Activated CD4-positive, alpha-beta T cell treated with anti-CD3 and anti-CD28 coated beads, Interleukin-2, amount 50 U/mL, for 24 hours (primary cell): ENCODE measurements at places on chromosomes 7 and 10.

DNA sequence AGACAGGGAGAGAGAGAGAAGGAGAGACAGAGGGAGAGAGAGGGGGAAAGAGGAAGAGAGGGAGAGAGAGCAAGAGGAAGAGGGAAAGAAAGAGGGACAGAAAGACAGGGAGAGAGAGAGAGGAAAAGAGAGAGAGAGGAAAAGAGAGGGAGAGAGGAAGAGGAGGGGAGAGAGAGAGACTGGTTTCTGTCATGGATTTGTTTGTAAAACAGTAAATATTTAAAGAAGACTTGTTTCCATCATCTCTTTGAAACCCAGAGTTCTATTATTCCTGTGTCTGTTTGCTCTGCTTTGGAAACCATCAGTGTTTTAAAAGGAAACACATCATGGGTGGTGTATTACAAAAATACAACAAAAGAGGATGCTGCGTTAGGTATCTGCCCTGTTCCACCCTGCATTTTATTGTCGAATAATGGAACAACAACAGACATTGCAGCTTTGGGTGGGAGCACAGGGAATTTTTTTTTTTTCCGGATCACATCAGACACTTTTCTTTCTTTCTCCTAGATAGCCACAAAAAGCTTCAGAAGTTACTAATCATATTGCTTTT is 150.7 kb upstream of the RSU1 start:
- DNase-seq = no peak

DNA sequence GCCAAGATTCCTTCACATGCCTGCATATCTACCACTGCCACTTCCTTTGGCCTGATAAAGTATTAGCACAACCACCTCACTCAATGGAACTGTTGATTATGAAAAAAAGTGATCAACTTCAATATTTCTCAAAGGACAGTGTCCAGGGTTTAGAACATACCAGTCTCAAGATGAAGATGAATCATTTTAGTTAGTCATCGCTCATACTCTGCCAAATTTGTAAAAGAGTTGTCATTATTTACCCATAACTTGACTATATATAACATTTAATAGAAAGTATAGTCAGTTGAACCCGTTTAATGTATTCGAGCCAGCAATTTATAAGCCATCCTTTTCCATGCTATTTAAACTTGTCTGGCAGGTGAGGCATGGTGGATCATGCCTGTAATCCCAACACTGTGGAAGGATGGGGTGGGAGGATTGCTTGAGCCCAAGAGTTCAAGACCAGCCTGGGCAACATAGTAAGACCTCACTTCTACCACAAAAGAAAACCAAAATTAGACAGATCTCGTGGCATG is 33.2 kb downstream of the SPAM1 start:
- no peak for DNase-seq

- DNase-seq = no peak
These were observed 62.4 kb upstream of the MKRN1 start for GRCh38 chr7:140541513-140542227.

- no peak for DNase-seq
These were observed 206.6 kb downstream of the CXCL12 start for GRCh38 chr10:44178281-44178680.

DNA sequence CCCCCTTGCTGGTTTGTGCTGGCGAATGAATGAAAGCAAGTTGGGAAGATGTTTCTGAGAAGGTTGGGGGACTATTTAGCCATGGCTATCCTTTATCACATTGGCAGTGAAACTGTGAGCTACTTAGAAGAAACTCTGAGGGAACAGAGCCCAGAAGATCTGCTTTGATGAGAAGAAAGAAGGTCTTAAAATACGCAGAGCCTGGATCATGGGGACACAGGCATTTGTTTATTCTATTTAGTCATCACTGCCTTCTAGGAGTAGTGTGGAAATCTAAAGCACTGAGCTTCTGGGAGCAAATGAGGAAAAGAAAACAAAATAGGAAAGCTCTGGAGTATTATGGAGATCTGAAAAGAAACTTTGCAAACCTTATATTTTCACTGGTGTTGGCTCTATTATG is 28.5 kb downstream of the CPED1 start:
- no peak for DNase-seq

- DNase-seq = no peak
These were observed 687.3 kb downstream of the MAGI2 start for GRCh38 chr7:78765943-78766729.

- no peak for DNase-seq
These were observed 1097.6 kb upstream of the PHF14 start for GRCh38 chr7:9876053-9876452.

GRCh38 chr7:80298201-80298600 is 163.6 kb downstream of the GNAI1 start:
- DNase-seq = no peak

DNA sequence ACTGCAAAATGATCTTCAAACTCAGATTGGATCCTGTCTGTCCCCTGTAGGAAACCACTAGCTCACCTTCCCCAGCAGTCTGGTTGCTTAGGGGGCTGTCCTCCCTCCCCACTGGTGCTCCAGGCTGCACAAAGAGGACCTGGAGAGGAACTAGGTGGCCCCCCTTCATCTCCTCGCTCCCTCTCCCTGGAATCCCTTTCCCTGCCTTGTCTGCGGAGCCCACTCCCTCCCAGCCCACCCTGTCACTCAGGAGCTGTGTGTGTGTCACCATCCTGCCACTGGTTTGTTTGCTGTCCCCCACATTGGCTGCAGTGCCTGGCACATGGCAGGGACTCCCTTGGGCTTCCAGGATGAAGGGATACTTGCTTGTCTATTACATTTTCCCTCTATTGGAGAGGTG is 35.5 kb upstream of the ZMIZ2 start:
- no peak for DNase-seq

DNA sequence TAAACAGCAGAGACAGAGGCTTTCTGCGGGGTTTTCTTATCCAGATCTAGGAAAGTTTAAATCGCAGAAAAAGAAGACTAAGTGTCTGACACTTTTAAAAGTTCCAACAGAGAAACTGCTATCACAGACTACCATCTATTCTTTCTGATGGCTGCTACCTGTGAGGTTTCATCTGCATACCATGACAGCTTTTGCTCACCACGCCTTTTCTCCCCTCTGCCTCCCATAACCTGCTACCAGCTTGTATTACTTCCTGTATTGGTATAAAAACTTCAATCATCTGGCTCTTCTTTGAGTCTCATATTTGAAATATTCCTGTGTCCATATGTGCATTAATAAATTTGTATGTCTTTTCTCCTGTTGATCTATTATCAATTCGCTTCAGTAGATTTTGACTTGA is 34.1 kb upstream of the RTKN2 start:
- DNase-seq = no peak

GRCh38 chr10:114403541-114404161 is 651 bp downstream of the AFAP1L2 start:
- DNase-seq = no peak

GRCh38 chr7:51144178-51144577 is 172.4 kb downstream of the COBL start:
- no peak for DNase-seq

DNA sequence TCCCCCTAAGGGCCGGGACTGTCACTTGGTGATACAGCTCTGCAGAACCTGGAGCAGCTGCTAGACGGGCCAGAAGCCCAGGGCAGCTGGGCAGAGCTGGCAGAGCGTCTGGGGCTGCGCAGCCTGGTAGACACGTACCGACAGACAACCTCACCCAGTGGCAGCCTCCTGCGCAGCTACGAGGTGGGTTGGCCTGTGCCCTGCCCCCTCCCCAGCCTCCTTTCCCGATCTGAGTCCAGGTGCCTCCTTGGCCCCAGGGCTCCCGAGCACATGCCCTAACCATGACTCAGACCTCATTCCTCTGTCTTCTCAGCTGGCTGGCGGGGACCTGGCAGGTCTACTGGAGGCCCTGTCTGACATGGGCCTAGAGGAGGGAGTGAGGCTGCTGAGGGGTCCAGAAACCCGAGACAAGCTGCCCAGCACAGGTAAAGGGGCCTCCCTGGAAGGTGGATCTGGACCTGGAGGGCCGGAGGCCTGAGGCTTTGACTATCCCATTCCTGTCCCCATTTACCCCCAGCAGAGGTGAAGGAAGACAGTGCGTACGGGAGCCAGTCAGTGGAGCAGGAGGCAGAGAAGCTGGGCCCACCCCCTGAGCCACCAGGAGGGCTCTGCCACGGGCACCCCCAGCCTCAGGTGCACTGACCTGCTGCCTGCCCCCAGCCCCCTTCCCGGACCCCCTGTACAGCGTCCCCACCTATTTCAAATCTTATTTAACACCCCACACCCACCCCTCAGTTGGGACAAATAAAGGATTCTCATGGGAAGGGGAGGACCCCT is 6.4 kb downstream of the NFKB2 start:
- no peak for DNase-seq

GRCh38 chr7:129298268-129298893 is 73.6 kb downstream of the AHCYL2 start:
- DNase-seq = peak; percentile 22

DNA sequence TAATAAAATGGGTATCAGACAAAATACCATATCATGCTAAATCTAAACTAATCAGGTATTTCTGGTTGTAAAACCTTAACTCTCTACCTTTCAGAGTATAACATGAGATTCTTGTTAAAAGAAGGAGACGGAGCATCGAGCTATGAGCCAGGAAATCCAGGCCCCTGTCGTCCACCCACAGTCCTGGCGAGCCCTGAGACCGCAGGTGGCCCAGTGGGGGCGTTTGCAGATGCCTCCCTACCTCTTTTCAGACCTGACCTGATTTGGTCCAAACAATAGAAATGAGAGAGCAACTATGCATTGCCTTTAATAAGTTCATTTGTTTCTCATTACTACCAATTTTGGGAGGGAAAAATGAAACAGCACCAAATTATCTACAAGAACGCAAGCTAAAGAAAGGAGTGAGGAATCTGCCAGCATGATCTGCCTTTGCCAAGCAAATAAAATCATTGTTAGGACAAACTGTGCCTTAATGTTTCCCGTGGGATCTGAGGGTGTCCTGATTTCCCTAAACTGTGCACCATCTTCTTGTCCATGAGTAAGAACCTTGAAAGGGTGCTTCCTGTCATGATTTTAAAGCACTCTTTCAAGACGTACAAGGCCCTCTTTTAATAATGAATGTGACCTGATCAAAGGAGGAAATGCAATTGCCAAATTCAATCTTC is 166.7 kb downstream of the TCERG1L start:
- DNase-seq = no peak

GRCh38 chr10:33799281-33799943 is 464.9 kb upstream of the NRP1 start:
- DNase-seq = no peak

DNA sequence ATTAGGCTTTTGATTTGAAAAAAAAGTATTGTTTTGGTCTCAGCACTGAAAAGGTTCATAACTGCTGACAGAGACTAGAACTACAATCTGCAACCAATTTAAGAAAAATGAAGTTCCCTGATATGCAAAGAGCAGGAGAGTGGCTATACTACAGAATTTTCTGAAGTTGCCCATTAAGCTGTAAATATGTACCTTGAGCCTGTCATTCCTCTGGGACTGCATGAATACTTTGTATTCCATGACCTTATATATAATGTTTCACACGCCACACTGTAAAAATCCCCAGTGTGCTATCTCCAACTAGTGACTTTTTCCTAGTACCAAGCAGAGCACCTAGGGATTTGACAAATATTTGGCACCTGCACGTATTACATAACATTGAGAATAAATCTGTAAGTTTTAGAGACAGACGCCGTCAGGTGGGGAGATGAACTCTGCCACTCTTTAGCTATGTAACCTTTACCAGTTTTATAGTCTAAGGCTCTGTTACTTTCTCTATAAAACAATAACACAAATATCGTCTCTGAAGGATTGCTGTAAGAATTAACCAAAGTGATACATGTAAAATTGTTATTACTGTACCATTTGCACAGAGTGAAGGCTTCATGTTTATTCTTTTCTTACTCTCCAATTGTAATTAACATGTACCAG is 235.4 kb downstream of the MAGI2 start:
- DNase-seq = no peak

DNA sequence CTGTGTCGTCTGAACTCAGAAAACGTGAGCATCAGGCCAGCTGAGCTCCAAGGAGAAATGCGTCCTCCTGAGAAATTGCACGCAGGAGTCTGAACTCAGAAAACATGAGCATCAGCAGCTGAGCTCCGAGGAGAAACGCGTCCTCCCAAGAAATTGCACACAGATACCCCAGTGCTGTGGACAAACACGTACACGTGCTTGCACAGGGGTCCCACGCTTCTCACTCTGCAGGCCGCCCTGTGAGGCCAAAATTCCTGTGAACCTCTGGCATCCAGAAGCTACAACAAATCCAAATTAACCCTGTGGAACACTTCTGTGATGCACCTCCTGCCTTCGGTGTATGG is 133.8 kb downstream of the WDR37 start:
- DNase-seq = no peak

DNA sequence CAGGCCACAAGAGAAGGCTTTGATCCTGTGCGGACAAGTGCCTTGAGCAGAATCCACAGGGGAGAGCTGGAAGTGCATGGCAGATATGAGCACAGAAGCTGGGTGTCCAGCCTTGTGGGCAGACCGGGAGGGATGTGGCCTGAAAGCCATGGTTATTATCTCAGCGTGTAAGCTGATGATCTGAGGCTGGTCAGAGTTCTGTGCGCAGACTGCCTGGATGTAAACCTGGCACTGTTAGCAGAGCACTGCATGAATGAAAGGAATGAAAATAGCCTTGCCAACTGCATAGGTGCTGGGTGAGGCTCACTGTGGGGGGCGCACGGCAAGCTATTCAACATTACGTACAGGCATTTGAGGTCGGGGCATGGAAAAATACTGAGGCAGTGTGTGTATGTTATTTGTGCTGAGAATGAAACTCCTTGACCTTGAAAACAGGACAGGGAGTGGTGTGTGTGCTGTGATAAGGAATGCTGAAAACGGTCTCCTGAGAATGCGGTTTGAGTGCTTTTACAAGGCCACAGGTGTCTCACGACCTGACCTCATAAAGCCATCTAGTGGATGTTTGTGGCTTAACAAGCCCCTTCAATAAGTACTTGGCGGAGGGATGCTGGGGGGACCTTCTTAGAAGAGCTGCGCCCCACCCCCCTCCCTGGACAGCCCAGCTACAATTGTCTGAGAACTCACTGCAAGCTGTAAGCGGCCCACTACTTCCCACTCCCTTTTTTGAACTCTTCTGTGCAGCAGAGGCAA is 18.7 kb downstream of the AKR1C1 start:
- no peak for DNase-seq
